ENCODE measurements at places on chromosomes 1 and 21.

DNA sequence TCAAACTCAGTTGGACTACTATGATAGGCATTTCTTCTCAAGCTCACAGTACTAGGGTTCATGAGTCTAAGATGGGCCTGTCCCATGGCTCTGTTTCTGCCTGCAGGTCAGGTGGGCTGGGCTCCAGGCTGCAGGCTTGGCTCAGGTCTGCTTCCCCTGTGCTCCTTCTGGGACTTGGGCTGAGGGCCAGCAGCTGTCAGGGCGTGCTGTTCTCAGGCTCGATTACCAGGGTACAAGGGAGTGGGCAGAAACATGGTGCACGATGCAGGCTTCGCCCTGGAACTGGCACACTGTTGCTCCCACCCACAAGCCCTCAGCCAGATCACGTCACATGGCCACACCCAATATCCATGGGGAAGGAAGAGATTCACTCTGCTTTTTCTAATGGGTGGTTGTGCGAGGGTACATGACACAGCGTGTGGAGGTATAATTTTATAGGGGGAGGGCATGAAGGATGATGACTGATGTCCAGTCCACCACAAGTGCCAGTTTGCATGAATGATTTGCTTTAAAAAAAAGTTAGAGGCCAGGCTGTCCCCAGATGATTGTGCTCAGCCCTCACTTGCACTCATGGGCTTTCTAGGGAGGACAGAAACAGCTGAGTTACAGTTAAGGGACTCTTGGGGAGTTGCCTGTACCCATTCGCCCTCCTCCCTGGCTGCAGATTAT, 118.0 kb downstream of the ACTL8 start:
- DNase-seq: no peak

DNA sequence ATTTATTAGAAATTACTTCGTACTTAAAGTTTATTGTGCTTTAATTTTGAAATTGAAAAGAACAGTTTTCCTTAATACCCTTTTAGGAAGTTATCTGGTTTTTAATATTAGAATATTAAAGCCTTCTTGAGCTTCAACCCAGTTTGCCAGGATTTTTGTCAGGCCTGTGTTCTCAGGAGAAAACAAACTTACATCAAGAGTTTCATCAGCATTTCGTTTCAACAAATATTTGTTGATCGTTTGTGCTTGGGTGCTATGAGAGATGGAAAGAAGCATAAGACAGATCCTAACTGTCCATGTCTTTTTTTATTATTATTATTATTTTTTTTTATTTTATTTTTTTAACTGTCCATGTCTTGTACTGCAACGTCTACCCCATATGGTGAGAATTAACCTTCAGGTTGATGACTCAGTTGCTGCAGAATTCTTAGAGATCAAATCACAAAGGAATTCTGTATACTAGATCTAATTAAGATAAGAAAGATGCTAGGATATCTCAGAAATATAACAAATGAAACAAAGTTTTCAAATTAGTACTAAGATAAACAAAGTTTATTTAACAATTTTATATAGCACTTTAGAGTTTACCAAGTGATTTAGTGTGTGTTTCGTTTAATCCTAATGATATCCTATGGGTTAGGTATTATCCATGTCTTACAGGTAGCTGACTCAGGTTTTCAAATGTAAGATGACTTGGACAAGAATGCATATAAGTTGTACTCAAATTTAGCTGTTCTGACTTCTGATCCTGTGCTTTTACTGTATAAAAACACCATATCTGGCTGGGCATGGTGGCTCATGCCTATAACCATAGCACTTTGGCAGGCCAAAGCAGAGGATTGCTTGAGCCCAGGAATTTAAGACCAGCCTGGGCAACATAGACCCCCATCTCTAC, 14.3 kb downstream of the FBXO28 start:
- no peak for DNase-seq

DNA sequence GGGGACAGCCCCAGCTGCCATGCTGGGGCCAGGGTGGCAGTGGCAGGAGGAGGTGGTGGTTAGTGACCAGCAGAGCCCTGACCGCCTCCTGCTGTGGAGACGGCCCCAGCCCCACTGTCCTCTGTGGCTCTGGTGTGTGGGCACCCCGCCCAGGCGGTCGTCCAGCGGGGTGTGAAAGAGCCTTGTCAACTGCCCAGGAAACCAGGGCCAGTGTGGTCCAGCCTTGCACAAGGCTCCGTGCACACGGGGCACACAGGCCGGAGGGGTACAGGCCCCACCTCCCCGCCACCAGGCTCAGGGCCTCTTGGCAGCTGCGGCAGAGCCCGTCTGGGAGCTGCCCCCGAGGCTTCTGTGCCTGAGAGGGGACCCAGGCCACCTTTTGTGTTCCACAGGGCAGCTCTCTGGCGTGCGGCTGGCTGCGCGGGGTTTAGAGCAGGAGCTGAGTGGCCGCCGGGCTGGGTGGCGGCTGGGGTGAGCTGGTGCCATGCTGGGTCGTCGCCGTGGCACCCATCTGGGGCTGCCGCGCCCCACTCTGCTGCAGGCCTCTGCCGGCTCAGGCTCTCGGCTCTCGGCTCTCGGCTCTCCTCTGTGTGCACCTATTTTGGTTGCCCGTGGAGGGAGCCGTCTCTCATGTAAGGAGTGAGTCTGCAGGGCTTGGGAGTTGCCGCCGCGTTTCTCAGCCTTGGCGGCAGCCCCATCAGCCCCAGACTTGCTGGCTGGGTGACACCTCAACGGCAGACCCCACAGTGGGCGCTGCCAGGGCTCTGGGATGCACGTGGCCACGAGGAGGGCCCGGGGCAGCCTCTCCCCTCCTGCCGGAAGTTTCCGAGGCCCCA, 36.1 kb downstream of the SLX9 start:
- DNase-seq: no peak

DNA sequence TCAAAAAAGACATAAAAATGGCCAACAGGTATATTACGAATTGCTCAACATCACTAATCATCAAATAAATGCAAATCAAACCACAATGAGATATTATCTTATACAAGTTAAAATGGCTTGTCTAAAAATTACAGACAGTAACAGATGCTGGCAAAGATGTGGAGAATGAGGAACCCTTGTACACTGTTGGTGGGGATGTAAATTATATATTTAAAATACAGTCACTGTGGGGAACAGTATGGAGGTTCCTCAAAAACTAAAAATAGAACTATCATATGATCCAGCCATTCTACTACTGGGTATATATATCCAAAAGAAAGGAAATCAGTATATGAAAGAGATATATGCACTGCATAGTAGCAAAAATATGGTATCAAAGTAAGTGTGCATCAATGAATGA, 1037.2 kb upstream of the B3GALT2 start:
- no peak for DNase-seq

DNA sequence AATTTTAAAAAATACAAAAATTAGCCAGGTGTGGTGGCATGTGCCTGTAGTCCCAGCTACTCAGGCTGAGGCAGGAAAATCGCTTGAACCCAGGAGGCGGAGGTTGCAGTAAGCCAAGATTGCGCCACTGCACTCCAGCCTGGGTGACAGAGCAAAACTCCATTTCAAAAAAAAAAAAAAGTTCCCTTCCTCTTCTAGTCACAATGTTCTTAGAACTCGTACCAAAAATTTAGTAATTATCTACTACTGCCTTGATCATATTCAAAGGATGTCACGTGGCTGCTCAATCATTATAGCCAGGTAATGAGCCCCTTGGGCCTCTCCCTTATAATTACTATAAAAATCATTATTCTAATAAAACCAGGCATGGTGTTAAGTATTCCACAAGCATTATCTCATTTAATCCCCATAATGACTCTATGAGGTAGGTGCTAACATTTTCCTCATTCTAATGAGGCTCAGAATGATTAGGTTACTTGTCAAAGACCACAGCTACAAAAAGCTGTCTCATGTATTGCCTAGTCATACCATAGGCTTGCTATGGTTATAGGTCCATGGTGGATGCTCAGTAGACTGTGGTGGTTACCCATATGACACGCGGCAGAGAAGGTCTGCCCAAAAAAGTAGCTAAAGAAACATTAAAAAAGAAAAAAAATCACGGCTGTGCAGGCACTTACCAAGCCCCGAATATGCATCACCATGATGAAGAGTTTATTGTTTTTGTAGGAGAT, 15.5 kb upstream of the PPP1R15B start:
- DNase-seq: no peak

DNA sequence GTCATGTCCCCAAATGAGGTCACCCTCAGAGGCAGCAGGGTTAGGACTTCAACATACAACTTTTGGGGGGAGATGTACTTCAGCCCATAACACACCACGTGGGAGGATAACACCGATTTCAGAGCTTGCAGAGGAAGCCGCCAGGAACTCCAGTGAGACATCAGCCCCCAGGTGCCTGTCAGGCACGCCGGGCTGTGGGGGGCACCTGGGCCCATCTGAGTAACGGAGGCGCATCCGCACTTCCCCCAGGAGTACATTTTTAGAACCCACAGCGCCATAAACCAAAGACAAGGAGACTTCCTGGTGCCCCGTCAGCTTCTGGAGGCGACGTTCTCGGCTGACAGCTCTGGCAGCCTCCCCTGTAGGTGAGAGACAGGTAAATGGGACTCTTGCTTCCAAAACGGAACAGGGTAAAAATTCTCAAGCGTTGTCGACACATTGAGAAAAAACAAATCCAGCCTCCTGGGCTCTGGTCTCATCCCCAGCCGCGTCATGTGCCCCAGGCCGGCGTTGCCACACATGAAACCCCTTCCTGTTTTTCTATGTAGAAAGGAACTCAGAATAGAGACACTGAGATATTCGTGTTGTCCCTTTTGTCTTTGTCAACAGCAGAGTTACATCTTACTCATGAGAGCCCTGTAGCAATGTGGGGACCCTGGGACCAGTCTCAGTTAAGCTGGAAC, 93.3 kb downstream of the PDE9A start:
- DNase-seq: no peak

- no peak for DNase-seq
Measured at GRCh38 chr21:21767276-21767675, 769.1 kb downstream of the NCAM2 start.

- no peak for DNase-seq
Measured at GRCh38 chr1:183075861-183076260, 52.6 kb downstream of the LAMC1 start.

GRCh38 chr1:88074661-88075060, 609.4 kb upstream of the PKN2 start:
- DNase-seq: no peak

- no peak for DNase-seq
Measured at GRCh38 chr1:2985067-2985561, 36.2 kb upstream of the ACTRT2 start.

DNA sequence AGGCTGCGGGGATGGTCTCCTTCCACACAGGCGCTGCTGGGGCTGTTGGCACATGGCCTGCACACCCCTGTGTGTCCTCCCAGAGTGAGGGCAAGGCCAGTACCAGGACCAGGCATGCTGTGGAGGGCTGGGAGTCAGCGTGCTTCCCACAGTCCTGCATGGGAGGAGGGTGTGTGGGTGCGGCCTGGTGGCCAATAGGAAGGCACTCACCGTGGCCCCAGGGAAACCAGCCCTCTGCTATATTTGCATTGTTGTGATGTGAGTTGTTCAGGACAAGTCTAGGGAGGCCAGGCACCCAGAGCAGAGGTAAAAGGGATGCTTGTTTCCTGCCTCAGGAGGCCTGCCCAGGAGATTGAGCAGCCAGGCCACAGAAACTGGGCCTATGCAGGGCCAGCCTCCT, 59.5 kb downstream of the S100B start:
- DNase-seq: no peak

GRCh38 chr1:32068957-32069588, 3.7 kb upstream of the TMEM39B start:
- no peak for DNase-seq

GRCh38 chr1:216847397-216848036, 124.3 kb upstream of the ESRRG start:
- no peak for DNase-seq

DNA sequence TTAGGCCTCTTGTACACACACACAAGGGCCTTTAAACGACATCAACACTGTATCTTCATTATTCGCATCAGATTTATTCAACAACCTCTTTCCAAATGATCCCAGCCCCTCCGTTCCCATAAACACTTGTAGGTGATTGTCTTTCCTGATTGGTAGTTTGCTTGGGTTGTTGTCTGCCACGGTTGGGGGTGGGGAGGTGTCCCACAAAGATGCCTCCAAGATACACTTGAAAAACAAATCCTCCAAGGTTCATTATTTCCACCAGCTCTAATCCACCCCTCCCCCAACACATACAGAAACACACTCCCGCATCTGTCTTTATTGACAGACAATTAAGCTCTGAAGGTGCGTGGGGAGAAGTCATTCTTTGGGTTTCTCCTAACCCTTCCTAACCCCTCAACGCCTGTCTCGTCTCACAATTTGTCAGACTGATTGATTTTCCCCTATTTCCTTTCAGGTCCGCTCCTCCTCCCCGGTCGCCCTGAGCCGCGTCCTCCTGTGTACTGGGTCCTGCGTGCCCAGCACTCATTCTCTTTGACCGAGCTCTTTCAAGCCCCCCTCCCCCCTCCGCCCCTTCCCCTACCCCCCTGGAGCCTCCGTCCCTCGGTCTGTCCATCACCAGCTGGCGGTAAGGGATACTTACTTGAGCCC, 1.4 kb downstream of the WDR26 start:
- DNase-seq: no peak

- no peak for DNase-seq
Measured at GRCh38 chr1:112714313-112715263, 544 bp downstream of the PPM1J start.

GRCh38 chr1:107358619-107359327, 217.9 kb downstream of the NTNG1 start:
- DNase-seq: no peak

- DNase-seq: no peak
Measured at GRCh38 chr1:19038732-19039131, 82.3 kb upstream of the IFFO2 start.

DNA sequence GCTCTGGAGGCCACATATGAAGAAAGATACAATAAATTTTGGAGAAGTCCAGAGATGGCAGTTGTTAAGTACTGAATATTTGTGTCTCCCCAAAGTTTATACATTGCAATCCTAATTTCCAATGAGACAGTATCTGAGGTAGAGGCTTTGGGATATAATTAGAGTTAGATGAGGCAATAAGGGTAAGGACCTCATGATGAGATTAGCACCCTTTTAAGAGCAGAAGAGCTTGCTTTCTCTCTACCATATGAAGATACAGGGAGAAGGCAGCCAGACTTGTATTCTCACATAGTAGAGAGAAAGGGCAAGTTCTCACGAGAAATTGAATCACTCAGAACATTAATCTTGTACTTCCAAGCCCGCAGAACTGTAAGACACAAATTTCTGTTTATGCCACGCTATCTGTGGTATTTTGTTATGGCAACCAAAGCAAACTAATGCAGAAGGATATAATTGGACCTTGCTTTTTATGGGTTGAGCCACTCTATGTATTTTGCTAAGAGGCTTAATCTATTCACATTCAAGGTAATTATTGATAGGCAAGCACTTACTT, 430.1 kb downstream of the KCNT2 start:
- no peak for DNase-seq

- no peak for DNase-seq
Measured at GRCh38 chr21:35582731-35583130, 477.6 kb downstream of the SETD4 start.

GRCh38 chr1:175887521-175887920, 144.1 kb upstream of the TNR start:
- no peak for DNase-seq

GRCh38 chr1:38273196-38273804, 226.7 kb upstream of the POU3F1 start:
- no peak for DNase-seq

- peak; percentile 30 for DNase-seq
Measured at GRCh38 chr1:200738327-200738948, at the start of gene CAMSAP2. CAMSAP2 (plus strand) TSS chr1:200738893; CDS start chr1:200739828, 935 bp downstream.
